ENCODE measurements at places on chromosomes 6 and 20. TPM values are rescaled to one million over a fixed set of nuclear protein-coding genes. Genes with fewer than 3 reads are reported as not detected.

DST gene
- 495 TPM for total RNA-seq

ACTR5 gene
- 6.4 TPM for total RNA-seq

CPXM1 gene
- total RNA-seq: 1.1 TPM

GRCh38 chr6:107764684-107765460 is 59.2 kb downstream of the SCML4 start:
- no peak for DNase-seq

GRCh38 chr6:97978855-97979271 is 695.8 kb upstream of the MMS22L start:
- DNase-seq: no peak

DNA sequence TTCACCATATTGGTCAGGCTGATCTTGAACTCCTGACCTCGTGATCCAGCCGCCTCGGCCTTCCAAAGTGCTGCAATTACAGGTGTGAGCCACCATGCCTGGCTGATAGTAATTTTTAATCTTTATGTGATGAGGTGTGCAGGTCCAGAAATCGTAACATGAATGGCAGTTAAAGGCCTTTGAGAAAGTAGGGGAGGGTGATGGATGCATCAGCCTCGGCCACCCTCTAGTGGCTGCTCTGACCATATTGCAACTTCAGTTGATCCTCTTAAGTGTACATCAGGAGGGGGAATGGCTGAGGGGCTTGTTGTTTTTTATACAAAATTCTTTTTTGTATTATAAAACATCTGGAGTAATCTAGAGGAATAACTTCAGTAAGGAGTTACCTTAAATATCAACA is 193.0 kb downstream of the ZFAND3 start:
- no peak for DNase-seq

DNA sequence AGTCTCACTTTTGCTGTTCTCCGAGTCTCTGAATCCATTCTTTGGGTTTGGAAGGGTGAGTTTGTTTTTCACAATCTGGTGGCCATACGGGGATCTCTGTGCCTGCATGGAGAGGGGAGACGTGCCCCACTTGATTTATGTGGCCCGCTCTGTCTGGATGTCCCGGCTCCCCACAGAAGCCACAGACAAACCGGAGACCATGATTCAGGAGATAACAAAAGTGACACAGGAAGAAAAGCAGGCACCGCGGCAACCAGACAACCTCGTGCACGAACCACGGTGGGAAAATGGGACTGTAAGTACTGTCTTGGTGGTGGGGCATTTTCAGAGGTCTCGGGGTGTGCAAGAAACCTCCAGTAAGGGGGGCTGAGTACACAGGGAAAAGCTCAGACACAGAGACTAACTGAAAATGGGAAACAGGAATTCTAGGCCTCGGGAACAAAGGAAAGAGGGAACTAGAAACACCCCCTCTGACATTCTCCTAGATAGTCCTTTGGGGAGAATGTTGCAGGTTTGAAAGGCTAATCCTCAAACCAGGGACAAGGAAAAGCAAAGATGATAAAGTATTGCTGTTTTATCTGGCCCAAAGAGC is 22.1 kb upstream of the ZNF318 start:
- DNase-seq: no peak

DNA sequence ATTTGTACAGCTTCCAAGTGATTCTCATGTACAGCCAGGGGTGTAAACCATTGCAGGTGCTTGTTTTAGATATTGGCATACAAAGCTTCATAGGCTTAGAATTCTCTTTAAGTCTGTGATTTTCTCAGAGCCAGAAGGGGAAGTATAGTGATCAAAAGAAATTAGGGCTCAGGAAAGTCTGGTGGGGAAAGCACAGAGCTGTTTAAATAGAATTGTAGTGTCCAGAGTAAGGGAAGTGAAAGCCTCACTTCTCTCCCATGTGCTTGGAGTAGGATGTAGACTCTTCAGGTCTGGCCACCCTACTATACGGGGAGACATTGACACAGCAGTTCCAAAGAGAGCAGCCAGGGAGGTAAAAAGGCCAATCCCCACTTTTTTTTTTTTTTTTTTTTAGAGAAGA is 10.4 kb downstream of the GCNT2 start:
- DNase-seq: no peak

All from sigmoid colon (tissue), 7 donors.